ENCODE measurements at places on chromosomes 3 and 15.

DNA sequence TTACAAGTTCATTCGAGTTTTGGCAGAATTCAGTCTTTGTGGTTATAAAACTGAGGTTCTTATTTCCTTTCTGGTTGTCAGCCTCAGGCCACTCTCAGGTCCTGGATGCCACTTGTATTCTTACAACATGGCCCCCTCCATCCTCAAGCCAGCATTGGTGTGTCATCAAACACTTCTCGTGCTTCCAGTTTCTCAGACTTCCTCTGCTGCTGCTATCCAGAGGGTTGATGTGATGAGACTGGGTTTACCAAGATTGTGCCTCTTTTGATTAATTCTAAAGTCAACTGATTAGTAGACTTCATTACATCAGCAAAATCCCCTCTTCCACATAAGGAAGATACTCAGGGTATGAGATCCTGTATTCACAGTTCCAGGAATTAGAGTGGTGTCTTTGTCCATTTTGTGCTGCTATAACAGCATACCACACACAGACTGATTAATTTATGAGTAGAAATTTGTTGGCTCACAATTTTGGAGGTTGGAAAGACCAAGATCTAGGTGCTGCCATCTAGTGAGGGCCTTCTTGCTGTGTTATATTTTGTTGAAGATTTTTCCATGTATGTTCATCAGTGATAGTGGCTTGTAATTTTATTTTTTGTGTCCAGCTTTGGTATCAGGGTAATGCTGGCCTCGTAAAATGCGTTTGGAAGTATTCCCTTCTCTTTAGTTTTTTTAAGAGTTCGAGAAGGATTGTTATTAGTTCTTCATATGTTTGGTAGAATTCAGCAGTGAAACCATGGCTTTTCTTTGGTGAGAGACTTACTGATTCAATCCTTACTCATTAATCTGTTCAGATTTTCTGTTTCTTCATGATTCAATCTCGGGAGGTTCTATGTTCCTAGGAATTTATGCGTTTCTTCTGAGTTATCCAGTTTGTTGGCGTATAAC, 11.1 kb downstream of the LRCH3 start:
- DNase-seq, result no peak

GRCh38 chr15:65033659-65034269, 4.3 kb upstream of the MTFMT start:
- no peak for DNase-seq

DNA sequence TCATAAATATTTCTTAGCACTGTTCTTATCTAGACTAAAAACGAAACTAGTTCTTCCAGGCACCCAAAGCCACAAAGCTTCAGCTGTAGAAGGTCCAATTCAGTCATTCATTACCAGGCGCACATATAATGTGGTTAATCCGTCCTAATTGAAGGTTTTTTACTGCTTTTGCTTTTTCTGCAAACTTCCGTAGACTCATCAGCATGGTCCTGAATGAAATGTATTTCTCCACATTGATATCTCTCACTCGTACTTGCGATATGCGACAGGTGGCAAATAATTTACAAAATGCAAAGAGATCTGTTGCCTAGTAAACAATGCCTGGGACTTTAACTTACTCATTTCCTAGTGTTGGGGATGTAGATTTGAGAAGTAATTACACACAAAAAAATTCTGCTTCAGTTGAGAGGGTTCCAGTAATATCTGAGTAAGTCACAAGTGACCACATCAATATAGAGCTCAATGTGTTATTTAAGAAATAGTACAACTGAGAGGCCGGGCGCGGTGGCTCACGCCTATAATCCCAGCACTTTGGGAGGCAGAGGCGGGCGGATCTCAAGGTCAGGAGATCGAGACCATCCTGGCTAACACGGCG, 75.0 kb upstream of the MBNL1 start:
- no peak for DNase-seq

- DNase-seq, result no peak
These were observed 245.0 kb downstream of the NTRK3 start for GRCh38 chr15:88011533-88011932.

- DNase-seq, result no peak
These were observed 59.5 kb upstream of the ZNF148 start for GRCh38 chr3:125434582-125435011.

GRCh38 chr15:47614360-47615011, 102.8 kb upstream of the SEMA6D start:
- no peak for DNase-seq

DNA sequence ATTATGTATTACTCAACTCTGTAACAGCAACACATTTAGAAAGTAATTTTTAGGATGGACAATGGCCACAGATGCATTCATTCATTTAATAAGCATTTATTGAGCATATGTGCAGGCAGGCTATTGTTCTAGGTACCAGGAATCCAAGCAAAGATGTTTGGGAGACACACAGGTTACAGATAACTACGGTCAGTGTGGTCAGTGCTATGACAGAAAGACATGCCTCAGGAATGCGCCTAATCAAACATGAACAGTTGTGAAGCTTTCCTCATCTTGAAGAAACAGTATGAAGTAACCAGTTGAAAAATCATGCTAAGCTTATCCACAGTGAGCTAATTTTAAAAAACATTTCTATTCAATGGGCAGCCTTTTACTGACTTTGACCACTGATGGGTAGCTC, 155.4 kb upstream of the CCDC54 start:
- no peak for DNase-seq

DNA sequence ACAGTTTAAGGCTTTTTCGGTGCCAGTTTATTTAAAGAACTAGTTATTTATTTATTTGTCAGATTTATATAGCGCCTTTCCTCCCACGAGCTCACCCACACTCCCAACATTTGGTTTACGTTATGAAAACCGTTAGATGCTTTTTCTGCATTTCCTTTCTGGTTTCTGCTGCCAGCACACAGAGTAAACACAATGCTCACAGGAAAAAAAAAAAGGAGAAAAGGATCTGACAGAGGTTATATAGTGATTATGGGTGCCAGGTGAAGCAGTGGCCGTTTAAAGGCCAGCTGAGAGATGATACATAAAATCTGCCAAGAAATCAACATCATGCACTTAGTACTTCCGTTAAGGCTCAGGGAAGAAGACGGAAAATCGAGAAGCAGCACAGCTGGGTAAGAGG, 37.9 kb downstream of the ETV5 start:
- DNase-seq, result no peak

GRCh38 chr3:50122071-50122470, 33.1 kb upstream of the SEMA3F start:
- DNase-seq, result no peak

DNA sequence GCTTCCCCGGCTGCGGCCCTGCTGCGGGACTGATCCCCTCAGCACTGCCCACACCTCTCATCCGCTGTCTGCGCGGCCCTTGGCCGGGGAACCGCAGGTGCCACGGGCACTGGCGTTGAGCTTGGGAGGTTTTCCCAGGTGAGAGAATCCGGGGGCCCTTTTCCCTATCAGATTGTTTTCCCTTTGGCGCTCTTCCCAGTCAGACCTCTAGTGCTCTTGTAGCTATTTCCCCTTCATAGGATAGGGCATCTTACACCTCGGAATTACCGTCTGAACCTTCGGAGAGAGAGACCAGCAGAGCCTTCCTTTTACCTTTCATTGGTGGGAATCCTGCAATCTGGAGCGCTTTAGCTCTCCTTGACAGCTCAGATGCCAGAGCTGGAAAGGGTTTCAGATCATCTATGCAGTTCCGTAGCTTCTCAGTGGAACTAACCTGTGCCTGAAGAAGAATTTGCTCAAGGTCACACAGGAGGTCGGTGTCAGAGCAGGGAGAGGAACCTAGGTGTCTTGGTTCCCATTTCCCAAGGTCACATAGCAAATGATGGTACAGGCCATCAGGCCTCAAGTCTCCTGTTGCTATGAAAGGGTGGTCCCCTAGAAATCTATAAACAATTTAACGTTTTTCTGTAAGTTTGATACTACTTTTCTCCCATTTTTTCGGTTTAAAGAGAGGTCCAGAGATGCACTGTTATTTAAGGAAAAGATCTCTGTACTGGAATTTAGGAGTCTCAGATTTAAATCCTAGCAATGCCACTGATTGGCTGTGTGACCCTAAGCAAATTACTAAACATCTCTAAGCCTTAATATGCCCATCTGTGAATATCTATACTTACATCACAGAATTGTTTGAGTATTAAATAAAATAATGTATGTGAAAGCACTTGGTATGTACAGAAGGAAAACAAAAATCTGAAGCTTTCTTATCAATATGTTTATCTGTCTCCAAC, 916 bp downstream of the IDH3A start:
- no peak for DNase-seq

DNA sequence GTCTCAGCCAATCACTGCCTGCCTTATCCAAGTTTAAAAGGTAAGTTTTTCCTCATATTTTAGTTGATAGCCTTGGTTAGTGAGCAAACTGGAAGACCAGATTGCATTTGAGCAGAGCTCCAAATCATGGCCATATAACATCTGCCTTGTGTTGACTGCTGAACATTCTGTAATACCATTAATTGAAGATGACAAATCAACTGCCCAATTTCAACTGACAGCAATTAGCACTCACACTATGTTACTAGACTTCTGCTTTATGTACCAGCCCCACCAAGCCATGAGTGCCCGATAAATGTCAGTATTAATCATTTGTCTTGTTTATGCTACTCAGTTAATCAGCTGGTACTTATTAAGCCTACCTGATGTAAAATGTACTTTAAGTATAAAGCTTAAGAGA, 83.1 kb downstream of the CGGBP1 start:
- no peak for DNase-seq

GRCh38 chr3:184345317-184346144, 8.1 kb downstream of the FAM131A start:
- no peak for DNase-seq

- no peak for DNase-seq
These were observed 233.2 kb upstream of the TPM1 start for GRCh38 chr15:62809115-62809967.

GRCh38 chr15:93245661-93246042, 156.6 kb upstream of the RGMA start:
- no peak for DNase-seq

- DNase-seq, result no peak
These were observed 25.4 kb upstream of the MBNL1 start for GRCh38 chr3:152243301-152243711.

- no peak for DNase-seq
These were observed 35.9 kb upstream of the TFRC start for GRCh38 chr3:196117809-196118208.

- no peak for DNase-seq
These were observed 8.8 kb downstream of the GBE1 start for GRCh38 chr3:81752604-81753003.

DNA sequence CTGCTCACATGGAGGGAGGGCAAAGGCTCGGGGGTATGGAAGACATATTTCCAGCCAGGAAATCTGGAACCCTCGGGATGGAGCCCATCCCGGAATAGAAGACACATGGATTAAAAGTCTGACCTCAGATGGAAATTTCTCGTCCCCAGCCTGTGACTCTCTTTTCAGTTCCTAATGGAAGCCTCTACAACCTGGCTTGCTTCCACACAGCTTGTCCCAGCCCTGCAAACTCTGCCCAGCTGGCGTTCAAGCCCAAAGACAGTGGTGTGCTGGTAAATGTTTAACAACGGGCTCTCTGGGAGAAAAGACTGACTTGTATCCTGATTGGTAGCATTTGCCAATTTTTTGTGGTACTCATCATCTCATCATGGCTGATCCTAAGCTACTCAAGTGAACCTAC, 35.6 kb upstream of the TLE3 start:
- no peak for DNase-seq

DNA sequence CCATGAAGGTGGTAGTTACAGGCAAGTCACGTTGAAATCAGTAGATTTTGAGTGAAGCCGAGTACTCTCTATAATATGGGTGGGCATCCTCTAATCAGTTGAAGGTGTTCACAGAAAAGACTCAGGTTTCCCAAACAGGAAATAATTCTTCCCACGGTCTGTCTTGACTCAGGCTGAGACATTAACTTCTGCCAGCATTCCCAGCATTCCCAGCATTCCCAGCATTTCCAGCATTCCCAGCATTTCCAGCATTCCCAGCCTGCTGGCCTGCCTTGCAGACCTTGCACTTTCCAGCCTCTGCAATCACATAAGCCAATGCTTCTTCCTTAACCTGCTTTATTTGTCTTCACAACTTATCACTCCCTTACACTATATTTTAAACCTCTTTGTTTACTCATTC, 542.3 kb upstream of the ROBO2 start:
- DNase-seq, result no peak

GRCh38 chr15:41862515-41863116, 24.0 kb downstream of the PLA2G4B start:
- DNase-seq, result no peak

GRCh38 chr3:31352331-31352730, 180.4 kb upstream of the STT3B start:
- no peak for DNase-seq

- no peak for DNase-seq
These were observed 19.0 kb upstream of the C15orf61 start for GRCh38 chr15:67501836-67502461.

GRCh38 chr3:43152649-43153048, 46.8 kb upstream of the POMGNT2 start:
- DNase-seq, result no peak

DNA sequence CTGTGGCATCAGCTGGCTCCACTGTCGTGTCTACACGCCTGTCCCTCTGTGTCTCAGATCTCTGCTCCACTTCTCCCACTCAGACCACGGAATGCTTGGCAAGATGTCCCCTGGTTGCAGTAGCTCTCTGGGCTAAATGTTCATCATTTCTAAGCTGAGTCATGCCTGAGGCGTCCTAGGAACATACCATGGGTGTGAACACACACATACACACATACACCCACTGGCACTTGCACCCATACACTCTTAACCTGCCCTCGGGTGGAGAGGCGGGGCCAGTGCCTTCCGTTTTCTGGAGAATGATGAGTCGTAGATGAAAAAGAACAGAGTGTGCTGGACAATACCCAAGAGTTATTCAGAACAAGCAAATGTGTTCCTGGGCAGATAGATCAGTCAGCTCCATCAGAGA, 72.4 kb downstream of the SENP2 start:
- peak; percentile 85 for DNase-seq

- DNase-seq, result no peak
These were observed 19.5 kb downstream of the NBEAL2 start for GRCh38 chr3:46998852-46999515.

GRCh38 chr3:63877737-63878393, 14.2 kb downstream of the ATXN7 start:
- no peak for DNase-seq

DNA sequence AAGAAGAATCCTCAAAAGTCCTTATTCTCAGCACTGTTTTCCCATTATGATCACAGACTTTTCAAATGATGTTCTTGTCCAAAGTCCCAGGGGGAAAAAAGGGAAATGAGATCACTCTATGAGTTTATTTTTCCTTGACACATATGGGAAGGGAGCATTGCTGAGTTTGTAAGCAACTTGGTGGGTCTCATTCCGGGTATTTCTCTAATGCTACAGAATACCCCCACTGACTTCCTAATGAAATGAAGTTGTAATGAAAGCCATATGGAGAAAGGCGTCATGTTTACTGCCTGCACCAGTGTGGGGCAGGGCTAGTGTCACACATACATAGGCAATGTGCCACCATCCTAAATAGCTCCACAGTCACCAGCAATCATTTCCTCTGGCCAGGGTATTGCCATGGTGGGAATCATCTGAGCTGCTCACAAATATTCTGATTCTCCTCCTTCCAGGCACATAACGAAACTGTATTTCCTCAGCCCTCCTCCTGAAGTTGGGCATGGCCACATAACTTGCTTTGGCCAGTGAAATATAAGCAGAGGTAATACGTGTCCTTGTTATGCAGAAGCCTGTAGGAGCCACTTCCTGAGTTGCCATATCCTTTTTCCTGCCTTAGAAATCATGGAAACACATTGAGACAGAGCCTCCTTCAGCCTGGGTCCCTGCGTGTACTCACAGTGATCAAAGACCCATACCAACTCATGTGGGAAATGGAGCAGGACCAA, 41.0 kb upstream of the C15orf61 start:
- no peak for DNase-seq

All from AG09319 (cell line).